ENCODE measurements at places on chromosomes 6 and 20.
A peak's percentile ranks its signal among the peaks of the same experiment; 100 is the strongest.

GRCh38 chr20:18979132-18979531 is 165.5 kb downstream of the SCP2D1 start:
- DNase-seq = no peak

- no peak for DNase-seq
Measured at GRCh38 chr6:120290964-120291363, 941.4 kb upstream of the MAN1A1 start.

GRCh38 chr6:88455317-88455716 is 289.2 kb upstream of the CNR1 start:
- DNase-seq = no peak

DNA sequence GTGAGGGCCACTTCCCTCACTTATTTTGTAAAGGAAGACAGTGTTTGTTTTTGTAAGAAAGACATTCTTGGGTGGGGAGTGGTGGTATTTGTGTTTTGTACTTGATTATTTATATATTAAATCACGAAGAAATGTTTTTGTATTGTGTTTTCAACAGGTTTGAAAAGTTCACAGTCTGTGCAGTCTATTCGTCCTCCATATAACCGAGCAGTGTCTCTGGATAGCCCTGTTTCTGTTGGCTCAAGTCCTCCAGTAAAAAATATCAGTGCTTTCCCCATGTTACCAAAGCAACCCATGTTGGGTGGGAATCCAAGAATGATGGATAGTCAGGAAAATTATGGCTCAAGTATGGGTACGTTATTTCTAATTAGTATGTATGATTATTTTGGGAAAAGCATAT is 137.2 kb downstream of the NCOA3 start:
- no peak for DNase-seq

DNA sequence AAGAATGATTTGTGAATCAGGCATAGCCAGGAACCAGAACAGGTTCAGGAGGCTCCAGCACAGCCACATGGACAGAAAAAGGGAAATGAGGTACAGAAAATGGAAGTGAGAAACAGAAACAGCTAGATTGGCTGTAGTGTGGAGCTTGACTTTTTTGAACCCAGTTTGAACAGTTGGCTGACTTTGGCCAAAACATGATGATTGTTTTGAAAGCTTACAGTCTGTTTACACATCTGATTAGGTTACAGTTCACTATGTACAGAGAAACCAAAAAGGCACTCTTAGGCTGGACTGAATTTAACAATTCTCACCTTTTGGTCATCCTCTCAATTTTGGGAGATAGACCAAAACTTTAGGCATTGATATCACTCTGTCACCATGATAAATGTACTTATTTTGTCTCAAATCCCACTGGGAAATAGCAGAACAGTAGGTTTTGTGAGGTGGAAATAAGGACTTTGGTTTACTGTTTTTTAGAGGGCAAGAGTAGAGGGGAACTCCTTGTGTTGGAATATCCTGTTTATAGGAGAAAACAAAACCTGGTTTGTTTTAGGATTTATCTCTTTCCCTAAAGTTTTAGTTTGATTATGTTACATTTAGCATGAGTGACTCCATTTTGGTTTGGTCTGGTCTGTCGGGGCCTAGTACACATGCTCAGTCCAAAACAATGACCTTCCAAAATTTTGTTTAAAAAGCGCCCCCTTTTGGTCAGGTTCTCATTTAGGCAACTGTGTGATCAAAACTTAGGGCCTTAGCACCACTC is 123.1 kb downstream of the OLIG3 start:
- DNase-seq = no peak

- peak; percentile 75 for DNase-seq
Measured at GRCh38 chr6:109318328-109318876, 63.9 kb downstream of the CD164 start.

- no peak for DNase-seq
Measured at GRCh38 chr6:134064461-134064860, 12.0 kb upstream of the SLC2A12 start.

GRCh38 chr6:108277831-108278230 is 17.0 kb upstream of the SNX3 start:
- no peak for DNase-seq

GRCh38 chr6:26473429-26473757 is 15.6 kb downstream of the BTN2A1 start:
- no peak for DNase-seq
